ENCODE measurements at places on chromosomes 4 and X. TPM values are rescaled to one million over a fixed set of nuclear protein-coding genes. Genes with fewer than 3 reads are reported as not detected.

GRCh38 chrX:148416142-148416541 is 84.3 kb upstream of the AFF2 start:
- DNase-seq = no peak

DNA sequence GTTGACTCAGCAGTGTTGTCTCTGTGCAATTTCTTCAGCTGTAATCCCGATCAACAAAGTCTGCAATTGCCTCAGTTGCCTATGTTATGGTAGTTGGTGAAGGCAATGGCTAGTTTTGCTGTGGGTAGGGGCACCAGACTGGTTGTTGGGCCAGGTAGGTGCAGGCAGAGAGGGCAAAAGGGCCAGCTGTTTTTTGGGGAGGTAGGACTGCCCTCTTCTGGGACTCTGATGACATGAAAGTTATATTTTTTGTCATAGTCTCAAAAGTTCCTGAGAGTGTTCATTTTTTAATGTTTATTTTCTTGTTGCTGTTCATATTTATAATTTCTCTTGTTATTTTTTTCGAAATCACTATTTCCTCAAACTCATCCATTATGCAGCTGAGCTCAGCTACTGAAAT is 25.1 kb downstream of the DCAF12L2 start:
- no peak for DNase-seq

BDH2 gene
- 215 TPM for polyA plus RNA-seq

- DNase-seq = no peak
These were observed 103.6 kb downstream of the UCHL1 start for GRCh38 chr4:41360214-41360920.

DNA sequence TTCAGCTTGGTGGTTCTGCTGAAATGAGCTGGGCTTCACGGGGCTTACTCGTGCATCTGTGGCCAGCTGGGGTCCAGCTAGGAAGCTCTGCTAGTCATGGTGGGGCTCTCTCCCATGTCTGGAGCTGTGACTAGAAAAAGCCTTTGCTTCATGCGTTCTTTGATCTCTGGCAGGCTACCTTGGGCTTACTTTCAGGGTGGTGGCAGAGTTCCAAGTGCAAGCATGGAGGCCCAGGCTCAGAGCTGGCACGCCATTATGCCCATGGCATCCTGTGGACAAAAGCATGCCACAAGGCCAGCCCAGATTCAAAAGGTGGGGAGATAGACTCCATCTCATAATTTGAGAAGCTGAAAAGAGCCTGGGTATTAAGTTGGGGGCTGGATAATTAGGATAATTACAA is 55.4 kb upstream of the GBA3 start:
- no peak for DNase-seq

DNA sequence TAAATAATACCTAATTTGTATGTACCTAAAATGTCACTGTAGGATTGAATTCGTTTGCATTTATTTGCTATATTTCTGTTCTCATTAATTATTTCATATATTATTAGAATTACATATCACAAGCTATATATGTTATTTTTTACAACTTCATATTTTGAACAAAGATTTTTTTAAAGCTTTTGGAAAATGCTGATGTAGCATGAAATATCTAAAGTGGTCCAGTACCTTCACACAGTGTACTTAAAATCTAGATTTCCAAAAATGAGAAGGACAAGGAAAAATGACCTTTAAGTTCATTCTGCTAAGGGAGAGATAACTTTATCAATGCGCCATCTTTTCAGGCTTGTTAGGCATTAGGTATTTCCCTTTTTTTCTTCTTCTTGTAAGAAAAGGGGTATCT is 71.8 kb downstream of the LARP7 start:
- no peak for DNase-seq

DNA sequence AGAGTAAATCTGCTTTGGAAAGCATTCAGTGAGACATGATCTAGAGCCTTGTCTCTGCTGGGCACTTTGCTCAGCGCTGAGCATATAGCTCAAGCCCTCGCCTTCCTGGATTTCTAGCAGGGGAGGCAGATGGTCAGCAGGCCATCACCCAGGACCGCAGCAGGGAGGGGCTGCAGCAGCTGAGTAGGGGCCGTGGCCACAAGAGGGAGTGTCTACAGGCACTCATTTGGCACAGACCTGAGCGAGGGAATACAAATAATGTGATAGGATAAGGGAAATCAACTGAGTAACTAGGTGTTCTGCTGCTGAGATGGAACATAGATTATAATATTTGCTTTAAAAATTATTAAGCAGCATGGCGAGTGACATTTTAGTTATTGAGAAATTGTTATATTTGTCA is 30.2 kb downstream of the OFD1 start:
- DNase-seq = no peak

DNA sequence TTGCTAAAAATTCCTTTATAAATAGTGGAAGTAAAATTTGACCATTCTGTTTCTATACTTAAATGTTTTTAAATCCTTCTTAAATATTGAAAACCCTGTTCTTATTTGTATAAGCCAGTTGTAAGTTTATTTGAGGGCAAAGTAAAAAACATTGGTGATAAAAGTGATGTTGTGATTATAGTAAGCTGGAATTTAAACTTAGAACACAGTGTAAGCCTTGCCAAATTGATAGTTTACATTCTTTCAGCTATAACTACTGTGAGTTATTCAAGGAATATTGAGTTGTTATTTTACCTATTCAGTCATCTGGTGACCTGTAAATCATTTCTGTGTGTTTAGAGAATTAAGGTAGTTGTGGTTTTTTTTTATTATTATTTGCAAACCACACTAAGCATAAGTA is 9.6 kb downstream of the YY2 start:
- DNase-seq = no peak

- DNase-seq = no peak
These were observed 429.1 kb downstream of the SPRY1 start for GRCh38 chr4:123825596-123826291.

GRCh38 chr4:140819610-140820009 is 63.4 kb upstream of the TBC1D9 start:
- DNase-seq = no peak

DNA sequence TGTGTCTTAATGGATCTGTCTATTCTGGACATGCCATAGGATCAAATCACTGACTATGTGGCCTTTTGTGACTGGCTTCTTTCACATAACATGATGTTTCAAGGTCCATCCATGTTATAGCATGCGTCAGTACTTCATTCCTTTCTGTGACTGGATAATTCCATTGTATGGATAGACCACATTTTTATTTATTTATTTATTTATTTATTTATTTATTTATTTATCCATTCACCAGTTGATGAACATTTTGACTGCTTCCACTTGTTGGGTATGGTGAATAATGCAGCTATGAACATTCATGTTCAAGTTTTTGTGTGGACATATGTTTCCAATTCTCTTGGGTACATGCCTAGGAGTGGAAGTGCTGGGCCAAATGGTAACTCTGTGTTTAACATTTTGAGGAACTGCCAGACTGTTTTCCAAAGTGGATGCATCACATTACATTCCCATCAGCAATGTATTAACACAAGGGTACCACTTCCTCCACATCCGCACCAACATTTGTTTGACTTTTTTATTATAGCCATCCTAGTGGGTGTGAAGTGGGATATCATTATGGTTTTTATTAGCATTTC is 14.0 kb downstream of the RTL5 start:
- no peak for DNase-seq

DNA sequence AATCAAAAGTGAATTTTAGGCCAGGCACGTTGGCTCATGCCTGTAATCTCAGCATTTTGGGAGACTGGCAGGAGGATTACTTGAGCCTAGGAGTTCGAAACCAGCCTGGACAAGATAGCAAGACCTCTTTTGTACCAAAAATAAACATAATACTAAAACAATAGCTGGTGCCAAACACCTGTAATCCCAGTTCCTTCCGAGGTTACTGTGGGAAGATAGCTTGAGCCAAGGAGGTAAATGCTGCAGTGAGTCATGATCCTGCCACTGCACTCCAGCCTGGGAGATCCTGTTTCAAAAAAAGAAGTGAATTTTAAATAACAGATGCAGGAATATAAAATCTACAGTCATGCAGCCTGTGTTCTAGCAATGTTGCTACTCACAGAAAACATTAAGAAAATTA is 488.3 kb downstream of the PPARGC1A start:
- no peak for DNase-seq

All from left renal pelvis (tissue), 4 donors.